Heart right ventricle (tissue), 16 donors: ENCODE measurements at places on chromosomes 1 and 21. TPM values are rescaled to one million over a fixed set of nuclear protein-coding genes. Genes with fewer than 3 reads are reported as not detected.

GRCh38 chr1:40712997-40713396 lies 21.5 kb downstream of the NFYC start:
- no peaks in the 10 kb centered on the region for H3K27me3 ChIP-seq
- peaks cover 95% of the 10 kb centered on the region for H3K4me1 ChIP-seq
- peaks cover 16% of the 10 kb centered on the region for H3K36me3 ChIP-seq
- H3K27ac ChIP-seq, result peak overlapping the region; percentile 88
- DNase-seq, result no peak

GRCh38 chr1:207861442-207862177 lies 49.3 kb downstream of the CD34 start:
- peaks cover 68% of the 10 kb centered on the region for H3K36me3 ChIP-seq
- H3K4me3 ChIP-seq, result no peak overlapping the region
- H3K27ac ChIP-seq, result no peak overlapping the region
- peaks cover 78% of the 10 kb centered on the region for H3K4me1 ChIP-seq
- DNase-seq, result no peak

DNA sequence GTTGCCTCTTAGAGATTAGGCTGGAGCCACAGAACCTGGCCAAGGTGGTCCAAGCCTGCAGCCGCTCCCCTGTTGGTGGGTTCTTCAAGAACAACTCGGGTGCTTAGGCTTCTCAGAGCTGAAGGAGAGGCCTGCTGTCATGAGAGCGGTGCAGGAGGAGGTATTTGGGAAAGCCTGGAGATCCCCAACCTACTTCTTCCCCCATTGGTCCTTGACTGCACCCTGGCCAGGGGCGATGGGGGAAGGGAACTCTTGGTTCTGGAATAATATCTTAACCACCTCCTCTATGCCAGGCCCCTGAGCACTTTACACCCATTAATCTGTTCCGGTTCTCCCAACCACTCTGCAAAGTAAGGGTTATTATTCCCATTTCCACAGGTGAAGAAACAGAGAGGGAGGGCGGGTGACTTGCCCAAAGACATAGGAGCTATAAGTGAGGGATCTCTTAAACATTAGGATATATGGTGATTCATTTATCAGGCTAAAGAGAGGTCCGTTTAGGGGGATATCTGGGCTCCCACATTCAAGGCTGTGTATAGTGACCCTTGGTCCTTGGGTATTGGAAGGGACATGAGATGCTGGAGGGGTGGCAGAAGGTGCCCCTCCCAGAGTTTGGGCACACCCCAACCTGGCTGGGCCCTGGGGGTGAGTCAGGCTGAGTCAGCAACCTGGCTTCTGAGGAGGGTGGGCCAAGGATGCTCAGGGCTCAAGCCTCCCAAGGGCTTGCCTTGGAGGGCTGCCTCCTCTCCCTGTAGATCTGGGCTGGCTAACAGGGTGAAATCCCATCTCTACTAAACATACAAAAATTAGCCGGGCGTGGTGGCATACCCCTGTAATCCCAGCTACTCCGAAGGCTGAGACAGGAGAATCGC lies 5.2 kb downstream of the TRNP1 start:
- peaks cover 6% of the 10 kb centered on the region for H3K27me3 ChIP-seq
- DNase-seq, result no peak
- no peak overlapping the region for H3K4me3 ChIP-seq
- H3K4me1 ChIP-seq, result peaks cover 58% of the 10 kb centered on the region

DNA sequence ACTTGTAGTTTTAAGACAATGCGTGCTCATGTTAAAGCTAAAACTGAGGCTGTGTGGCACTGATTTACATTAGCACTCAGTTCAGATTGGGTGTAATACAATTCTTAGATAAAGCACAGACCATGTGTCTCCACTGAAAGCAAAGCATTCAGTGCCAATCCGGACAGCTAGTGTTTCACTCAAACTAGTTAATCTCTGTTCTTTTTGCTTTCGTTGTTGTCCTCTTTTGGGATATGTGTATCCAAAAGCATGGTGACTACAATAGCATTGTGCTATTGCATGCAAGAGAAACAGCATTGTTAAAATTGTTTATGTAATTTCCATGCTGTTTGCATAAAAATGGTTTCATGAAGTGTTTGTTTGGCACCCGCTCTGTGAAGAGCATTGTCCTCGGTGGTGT lies 54.6 kb downstream of the F3 start:
- H3K4me3 ChIP-seq, result no peak overlapping the region
- no peak for DNase-seq
- H3K27ac ChIP-seq, result no peak overlapping the region
- no peaks in the 10 kb centered on the region for H3K27me3 ChIP-seq
- H3K4me1 ChIP-seq, result no peaks in the 10 kb centered on the region

GRCh38 chr21:35232545-35233176 lies 183.6 kb upstream of the RUNX1 start:
- H3K4me3 ChIP-seq, result no peak overlapping the region
- H3K27ac ChIP-seq, result no peak overlapping the region
- DNase-seq, result no peak

DNA sequence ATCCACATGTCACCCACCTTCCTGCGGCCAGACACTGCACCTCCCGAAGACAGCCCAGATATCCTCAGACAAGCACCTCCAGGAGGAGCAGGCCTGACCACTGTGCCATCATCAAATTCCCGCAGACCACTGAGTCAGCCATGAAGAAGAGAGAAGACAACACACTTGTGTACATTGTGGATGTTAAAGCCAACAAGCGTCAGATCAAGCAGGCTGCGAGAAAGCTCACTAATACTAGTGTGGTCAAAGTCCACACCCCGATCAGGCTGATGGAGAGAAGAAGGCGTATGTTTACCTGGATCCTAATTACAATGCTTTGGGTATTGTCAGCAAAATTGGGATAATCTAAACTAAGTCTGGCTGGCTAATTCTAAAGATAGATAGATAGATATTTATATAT lies 41.4 kb upstream of the BECN2 start:
- H3K4me1 ChIP-seq, result no peaks in the 10 kb centered on the region
- no peak for DNase-seq
- no peaks in the 10 kb centered on the region for H3K36me3 ChIP-seq
- no peak overlapping the region for H3K4me3 ChIP-seq

- no peak overlapping the region for H3K4me3 ChIP-seq
- no peak overlapping the region for H3K27ac ChIP-seq
- H3K27me3 ChIP-seq, result no peaks in the 10 kb centered on the region
- no peaks in the 10 kb centered on the region for H3K36me3 ChIP-seq
- H3K4me1 ChIP-seq, result no peaks in the 10 kb centered on the region
These were observed 471.6 kb upstream of the ADGRL4 start for GRCh38 chr1:79478160-79478559.

DNA sequence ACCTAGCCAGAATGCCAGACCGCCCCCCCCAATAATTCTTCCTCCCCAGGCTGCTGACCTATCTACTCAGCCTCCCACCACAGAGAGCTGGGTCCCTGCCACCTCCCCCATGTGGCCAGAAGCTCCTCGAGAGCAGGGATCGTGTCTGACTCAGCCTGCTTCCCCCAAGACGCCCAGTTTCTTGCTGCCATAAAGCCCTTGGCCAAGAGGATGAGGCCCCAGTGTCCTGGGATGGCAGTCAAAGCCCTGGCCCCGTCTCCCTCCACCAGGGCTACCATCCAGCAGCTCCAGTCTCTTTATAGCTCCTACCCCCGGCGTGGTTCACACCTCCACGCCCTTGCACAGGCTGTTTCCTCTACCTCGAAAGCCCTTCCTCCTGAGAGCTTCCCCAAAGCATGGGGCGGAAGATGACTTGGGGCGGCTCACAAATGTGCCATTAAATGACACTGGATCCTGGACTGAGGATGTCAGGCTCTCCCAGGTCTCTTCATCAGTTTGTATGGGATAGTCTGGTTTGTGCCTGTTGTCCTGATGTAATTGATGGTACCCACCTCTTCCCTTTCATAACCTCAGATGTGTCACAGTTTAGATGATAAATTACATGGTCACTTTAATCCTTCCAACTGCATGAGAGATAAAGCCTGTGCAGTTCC lies 13.2 kb downstream of the ADGRB2 start:
- H3K4me3 ChIP-seq, result no peak overlapping the region
- H3K27ac ChIP-seq, result no peak overlapping the region
- DNase-seq, result no peak
- H3K36me3 ChIP-seq, result no peaks in the 10 kb centered on the region
- H3K27me3 ChIP-seq, result no peaks in the 10 kb centered on the region
- H3K4me1 ChIP-seq, result peaks cover 77% of the 10 kb centered on the region

DNA sequence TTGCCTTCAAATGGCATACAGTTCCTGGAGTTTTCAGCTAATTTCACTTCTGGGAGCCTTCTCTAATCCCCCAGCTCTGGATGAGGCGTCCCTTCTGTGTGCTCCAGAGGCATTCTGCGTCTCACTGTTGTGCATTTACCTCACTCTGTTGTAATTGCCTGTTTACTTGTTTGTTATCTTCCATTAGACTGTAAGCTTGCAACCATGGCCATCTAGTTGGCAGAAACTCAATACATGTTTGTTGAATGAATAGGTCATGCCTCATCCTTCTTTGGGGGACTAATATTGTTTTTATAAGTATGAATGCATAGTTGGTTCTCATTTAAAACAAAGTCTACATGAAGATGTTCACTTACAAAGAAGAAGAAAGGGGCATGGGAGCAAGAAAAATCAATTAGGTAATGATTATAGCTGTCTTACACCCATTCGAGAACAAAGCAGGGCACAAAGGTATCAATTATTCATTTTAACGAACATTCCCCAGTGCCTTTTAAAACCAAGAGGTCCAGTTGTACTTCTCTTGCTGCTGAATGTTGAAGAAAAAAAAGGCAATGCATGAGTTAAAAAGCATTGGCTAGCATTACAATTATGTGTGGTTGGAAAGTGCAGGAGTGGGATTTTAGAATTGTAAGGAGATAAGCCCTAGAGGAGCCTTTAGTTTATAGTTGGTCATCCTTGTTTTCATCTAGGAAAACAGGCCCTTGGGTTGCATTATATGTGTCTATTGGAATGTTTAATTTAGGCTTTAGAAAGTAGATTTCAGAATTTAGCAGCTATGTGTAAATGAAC lies 6.0 kb downstream of the RGL1 start:
- DNase-seq, result no peak
- H3K36me3 ChIP-seq, result no peaks in the 10 kb centered on the region
- peak overlapping the region; percentile 29 for H3K27ac ChIP-seq
- H3K4me3 ChIP-seq, result no peak overlapping the region
- no peaks in the 10 kb centered on the region for H3K27me3 ChIP-seq

DNA sequence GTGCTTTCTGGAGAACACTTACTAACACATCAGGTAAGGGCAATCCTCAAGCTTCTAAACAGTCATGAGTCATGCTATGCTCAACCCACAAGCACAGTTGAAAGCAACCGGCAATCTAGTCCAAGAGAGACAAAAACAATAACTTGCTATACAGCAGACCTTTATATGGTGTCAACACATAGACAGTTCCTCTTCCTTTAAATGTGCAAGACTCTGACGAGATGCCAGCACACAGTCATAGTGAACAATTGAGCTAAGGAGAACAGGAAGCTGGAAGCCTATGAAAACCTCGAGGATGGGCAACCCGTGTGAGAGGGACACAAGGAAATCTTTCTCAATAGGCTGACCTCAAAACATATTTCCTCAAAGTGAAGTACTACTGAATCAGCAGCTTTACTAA lies 5.3 kb downstream of the ADIPOR1 start:
- no peak overlapping the region for H3K4me3 ChIP-seq
- H3K27ac ChIP-seq, result no peak overlapping the region
- H3K4me1 ChIP-seq, result peaks cover 62% of the 10 kb centered on the region
- peak; percentile 51 for DNase-seq
- H3K27me3 ChIP-seq, result no peaks in the 10 kb centered on the region

DNA sequence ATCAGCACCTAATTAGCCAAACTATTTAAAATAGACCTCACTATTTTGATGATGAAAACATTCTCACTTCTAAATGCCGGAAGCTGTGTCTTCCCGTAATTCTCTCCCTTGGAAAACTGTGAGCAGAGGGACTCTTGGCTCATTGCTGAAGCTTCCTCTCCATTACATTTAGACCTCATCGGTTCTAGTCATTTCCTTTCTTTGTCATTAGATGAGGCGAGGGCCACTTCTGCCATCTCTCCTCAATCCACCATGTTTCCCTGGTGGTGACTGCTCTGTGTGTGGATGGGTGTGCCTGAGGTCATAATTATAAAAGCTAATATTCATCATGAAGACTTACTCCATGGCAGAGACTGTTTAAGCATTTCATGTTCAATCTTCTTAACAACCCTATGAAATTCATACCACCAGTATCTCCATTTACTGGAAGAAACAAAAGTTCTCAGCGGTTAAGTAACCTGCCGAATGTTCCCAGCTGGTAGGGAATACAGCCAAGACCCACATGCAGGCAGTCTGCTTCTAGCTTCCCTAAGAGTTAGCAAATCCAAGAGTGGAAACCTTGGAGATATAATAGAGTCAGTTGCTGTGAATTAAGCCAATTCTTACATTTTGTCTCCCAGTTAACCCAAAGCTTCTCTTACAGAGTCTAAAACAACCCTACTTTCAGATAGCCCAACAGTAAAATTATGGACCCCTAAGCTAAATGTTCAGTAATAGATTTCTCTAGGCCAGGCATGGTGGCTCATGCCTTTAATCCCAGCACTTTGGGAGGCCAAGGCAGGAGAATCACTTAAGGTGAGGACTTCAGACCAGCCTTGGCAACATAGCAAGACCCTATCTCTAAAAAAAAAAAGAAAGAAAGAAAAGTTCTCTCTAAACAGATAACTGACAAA lies 156.2 kb downstream of the ZBTB18 start:
- peak overlapping the region; percentile 47 for H3K27ac ChIP-seq
- H3K27me3 ChIP-seq, result no peaks in the 10 kb centered on the region
- no peak for DNase-seq
- H3K4me1 ChIP-seq, result peaks cover 12% of the 10 kb centered on the region
- H3K4me3 ChIP-seq, result no peak overlapping the region
- no peaks in the 10 kb centered on the region for H3K36me3 ChIP-seq

GRCh38 chr1:183730886-183731573 lies 73.9 kb upstream of the RGL1 start:
- no peak overlapping the region for H3K4me3 ChIP-seq
- no peaks in the 10 kb centered on the region for H3K27me3 ChIP-seq
- H3K27ac ChIP-seq, result no peak overlapping the region
- no peaks in the 10 kb centered on the region for H3K36me3 ChIP-seq
- no peak for DNase-seq

GRCh38 chr21:35120631-35121180 lies 71.6 kb upstream of the RUNX1 start:
- H3K36me3 ChIP-seq, result no peaks in the 10 kb centered on the region
- H3K27me3 ChIP-seq, result no peaks in the 10 kb centered on the region
- H3K4me3 ChIP-seq, result no peak overlapping the region
- H3K4me1 ChIP-seq, result no peaks in the 10 kb centered on the region

- no peak overlapping the region for H3K4me3 ChIP-seq
- no peaks in the 10 kb centered on the region for H3K4me1 ChIP-seq
- H3K36me3 ChIP-seq, result peaks cover 88% of the 10 kb centered on the region
- H3K27ac ChIP-seq, result no peak overlapping the region
These were observed 138.5 kb downstream of the CLIC6 start for GRCh38 chr21:34807146-34807880.

ERICH3 gene
- total RNA-seq, result not detected

CLDN19 gene
- not detected for total RNA-seq

SLC45A3 gene
- 1.4 TPM for total RNA-seq

LRRC53 gene
- total RNA-seq, result not detected

PADI2 gene
- 0.64 TPM for total RNA-seq

STXBP3 gene
- total RNA-seq, result 22.8 TPM
